ENCODE measurements at places on chromosomes 12 and 14. TPM values are rescaled to one million over a fixed set of nuclear protein-coding genes. Genes with fewer than 3 reads are reported as not detected.

The SMOC1 gene
- not detected for total RNA-seq

The IGFBP6 gene
- 0.61 TPM for total RNA-seq

The OTX2 gene
- total RNA-seq, result not detected

The KRT80 gene
- total RNA-seq, result not detected

The MAP1LC3B2 gene
- total RNA-seq, result 3.3 TPM

The ACOT6 gene
- not detected for total RNA-seq

The SLC7A7 gene
- 4.3 TPM for total RNA-seq

The DYNC1H1 gene
- 381 TPM for total RNA-seq

The IL22 gene
- not detected for total RNA-seq

The SELPLG gene
- 179 TPM for total RNA-seq

The MYO1A gene
- not detected for total RNA-seq

The RAB3IP gene
- total RNA-seq, result 8.5 TPM

The SDR39U1 gene
- 100 TPM for total RNA-seq

The OR11H12 gene
- not detected for total RNA-seq

The PAPLN gene
- total RNA-seq, result 0.24 TPM

The CCDC196 gene
- not detected for total RNA-seq

The NXPH4 gene
- not detected for total RNA-seq

The EFS gene
- not detected for total RNA-seq

The MDGA2 gene
- not detected for total RNA-seq

The TAS2R20 gene
- 2.0 TPM for total RNA-seq

The C14orf93 gene
- total RNA-seq, result 15.1 TPM

The PLEKHD1 gene
- 0.78 TPM for total RNA-seq

The PLA2G1B gene
- 0.52 TPM for total RNA-seq

The SMIM41 gene
- not detected for total RNA-seq

The CD9 gene
- 8.0 TPM for total RNA-seq

The KLRB1 gene
- 194 TPM for total RNA-seq

The LRP1-AS gene
- not detected for total RNA-seq

The KRT83 gene
- not detected for total RNA-seq

The OR9K2 gene
- total RNA-seq, result not detected

The ARHGAP9 gene
- total RNA-seq, result 558 TPM

The HPD gene
- not detected for total RNA-seq

The RASSF8 gene
- total RNA-seq, result 1.3 TPM

The CDCA3 gene
- total RNA-seq, result 3.3 TPM

All from natural killer cell (primary cell).